ENCODE measurements at places on chromosomes 16 and 17.

DNA sequence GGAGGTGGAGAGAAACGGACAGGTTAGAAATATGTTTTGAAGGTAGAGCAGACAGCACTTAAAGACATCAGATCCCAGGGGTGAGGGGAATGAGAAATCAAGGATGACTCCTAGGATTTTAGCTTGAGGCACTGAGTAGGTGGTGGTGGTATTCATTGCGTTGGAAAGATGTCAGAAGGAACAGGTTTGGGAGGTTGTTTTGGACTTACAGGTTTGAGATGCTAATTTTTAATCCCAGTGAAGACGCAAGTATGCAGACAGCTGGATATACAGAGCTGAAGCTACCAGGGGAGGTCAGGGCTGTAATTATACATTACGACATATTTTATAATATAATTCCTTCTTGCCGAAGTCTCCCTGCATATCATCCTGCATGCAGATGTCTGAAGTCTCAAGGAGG, 433.3 kb downstream of the XYLT1 start:
- DNase-seq, result no peak

- DNase-seq, result no peak
Measured at GRCh38 chr17:17993852-17994251, 21.2 kb downstream of the DRC3 start.

GRCh38 chr16:62254372-62254771, 218.1 kb upstream of the CDH8 start:
- no peak for DNase-seq

DNA sequence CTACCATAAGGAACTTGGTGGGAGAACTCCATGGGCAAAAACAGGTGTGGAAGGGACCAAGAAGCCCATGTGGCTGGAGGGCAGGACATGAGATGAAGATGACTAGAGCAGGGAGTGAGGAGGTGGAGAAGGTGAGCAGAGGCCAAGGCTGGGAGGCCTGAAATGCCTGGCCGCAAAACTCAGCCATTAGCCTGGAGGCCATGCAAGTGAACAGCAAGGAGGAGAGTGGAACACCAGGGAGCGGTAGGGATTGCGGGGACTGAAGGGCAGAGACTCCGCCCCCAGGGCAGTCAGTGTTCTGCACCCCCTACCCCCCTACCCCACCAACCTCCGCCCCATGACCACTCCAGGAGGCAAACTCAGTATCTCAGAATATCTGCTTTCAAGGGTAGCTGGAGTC, 17.0 kb downstream of the BCL7C start:
- no peak for DNase-seq

- peak; percentile 13 for DNase-seq
Measured at GRCh38 chr17:47882247-47882646, 13.8 kb upstream of the SP2 start.

DNA sequence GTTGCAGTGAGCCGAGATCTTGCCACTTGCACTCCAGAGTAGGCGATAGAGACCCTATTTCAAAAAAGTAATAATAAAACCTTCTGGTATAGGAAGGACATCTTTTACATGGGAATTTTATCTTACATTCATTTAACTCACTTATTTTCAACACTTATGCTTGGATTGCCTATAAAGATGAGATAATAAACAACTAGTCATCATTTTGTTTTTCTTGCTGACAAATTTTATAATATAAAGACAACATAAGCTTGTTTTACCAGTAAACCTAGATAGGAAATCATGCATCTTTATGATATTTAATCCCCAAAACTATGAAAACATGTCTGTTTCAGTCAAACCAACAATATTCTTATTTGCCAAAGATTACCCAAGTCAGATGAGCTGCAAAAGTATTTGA, 17.0 kb downstream of the ABCC3 start:
- DNase-seq, result no peak

All from fibroblast of skin of right biceps (primary cell).